ENCODE measurements at places on chromosomes 3 and 15.

DNA sequence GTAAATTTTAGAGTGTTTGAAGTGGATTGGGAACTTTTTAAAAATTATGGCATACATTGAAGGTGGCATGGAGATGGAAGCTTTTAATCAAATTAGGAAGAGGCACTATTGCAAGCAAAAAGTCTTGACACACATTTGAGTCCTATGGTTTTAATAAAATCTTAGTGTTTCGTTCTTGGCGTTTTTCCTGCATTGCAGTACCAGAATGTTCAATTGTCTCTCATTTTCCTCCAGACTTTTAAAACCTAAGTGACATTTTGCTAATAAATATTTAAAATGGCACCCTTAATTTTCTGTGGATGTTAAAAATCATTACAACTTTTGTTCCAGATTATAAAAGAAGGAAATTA, 2.2 kb downstream of the TGFBR2 start:
- no peaks in the 10 kb centered on the region for H3K36me3 ChIP-seq
- peak overlapping the region; percentile 52 for H3K4me3 ChIP-seq
- H3K4me1 ChIP-seq, result peaks cover 32% of the 10 kb centered on the region
- no peak for DNase-seq
- H3K27ac ChIP-seq, result peak overlapping the region; percentile 96

GRCh38 chr3:152505926-152506325, 237.2 kb downstream of the MBNL1 start:
- no peak overlapping the region for H3K4me3 ChIP-seq
- DNase-seq, result no peak
- H3K36me3 ChIP-seq, result no peaks in the 10 kb centered on the region
- H3K4me1 ChIP-seq, result no peaks in the 10 kb centered on the region
- no peaks in the 10 kb centered on the region for H3K27me3 ChIP-seq
- H3K27ac ChIP-seq, result no peak overlapping the region

GRCh38 chr3:73378207-73378606, 246.5 kb downstream of the PDZRN3 start:
- H3K27ac ChIP-seq, result no peak overlapping the region
- H3K27me3 ChIP-seq, result no peaks in the 10 kb centered on the region
- DNase-seq, result no peak
- H3K4me3 ChIP-seq, result no peak overlapping the region
- H3K4me1 ChIP-seq, result no peaks in the 10 kb centered on the region

DNA sequence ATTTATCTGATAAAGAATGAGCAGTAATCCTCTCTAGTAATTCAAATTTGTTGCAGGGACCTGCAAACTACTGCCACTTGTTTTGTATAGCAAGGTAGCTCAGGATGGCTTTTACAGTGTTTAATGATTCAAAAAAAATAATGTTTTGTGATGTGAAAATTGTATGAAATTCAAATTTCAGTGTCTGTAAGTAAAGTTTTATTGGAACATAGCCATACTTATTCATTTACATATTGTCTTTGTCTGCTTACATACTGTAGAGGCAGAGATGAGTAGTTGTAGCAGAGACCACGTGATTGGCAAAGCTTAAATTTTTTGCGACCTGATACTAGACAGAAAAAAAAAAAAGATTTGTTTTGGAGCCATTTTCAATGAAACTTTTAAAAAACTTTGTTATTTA, 6.5 kb upstream of the UTS2B start:
- DNase-seq, result no peak
- peaks cover 76% of the 10 kb centered on the region for H3K4me1 ChIP-seq

GRCh38 chr3:125319765-125320164, 55.4 kb downstream of the ZNF148 start:
- no peaks in the 10 kb centered on the region for H3K27me3 ChIP-seq
- H3K4me1 ChIP-seq, result no peaks in the 10 kb centered on the region
- H3K4me3 ChIP-seq, result no peak overlapping the region
- H3K27ac ChIP-seq, result no peak overlapping the region
- no peak for DNase-seq

DNA sequence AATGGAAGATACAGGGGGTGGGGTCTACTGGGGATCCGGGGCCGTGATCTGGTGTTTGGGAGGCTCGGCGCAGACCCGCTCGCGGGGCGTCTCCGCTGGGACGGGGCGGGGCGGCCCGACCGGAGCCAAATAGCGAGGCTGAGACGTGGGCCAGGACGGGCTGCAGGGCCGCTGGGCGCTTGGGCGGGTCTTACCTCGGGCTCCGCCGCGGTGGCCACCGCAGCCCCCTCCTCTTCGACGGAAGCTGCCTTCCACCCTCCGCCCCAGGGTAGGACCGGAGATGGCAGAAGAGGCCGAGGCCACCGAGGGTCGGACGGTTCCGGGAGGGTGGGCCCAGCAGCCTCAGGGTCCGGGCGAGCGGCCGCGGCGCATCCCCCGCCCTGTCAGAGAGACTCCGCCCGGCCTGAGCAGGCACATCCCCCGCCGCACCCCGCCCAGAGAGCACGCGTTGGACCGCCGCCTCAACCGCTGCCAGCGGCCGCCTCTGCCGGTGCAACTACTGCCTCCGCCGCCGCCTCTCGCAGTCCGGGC, 399 bp downstream of the MYO9A start:
- H3K36me3 ChIP-seq, result no peaks in the 10 kb centered on the region
- H3K27ac ChIP-seq, result peak overlapping the region; percentile 93
- DNase-seq, result no peak
- H3K27me3 ChIP-seq, result no peaks in the 10 kb centered on the region
- H3K4me1 ChIP-seq, result peaks cover 51% of the 10 kb centered on the region

DNA sequence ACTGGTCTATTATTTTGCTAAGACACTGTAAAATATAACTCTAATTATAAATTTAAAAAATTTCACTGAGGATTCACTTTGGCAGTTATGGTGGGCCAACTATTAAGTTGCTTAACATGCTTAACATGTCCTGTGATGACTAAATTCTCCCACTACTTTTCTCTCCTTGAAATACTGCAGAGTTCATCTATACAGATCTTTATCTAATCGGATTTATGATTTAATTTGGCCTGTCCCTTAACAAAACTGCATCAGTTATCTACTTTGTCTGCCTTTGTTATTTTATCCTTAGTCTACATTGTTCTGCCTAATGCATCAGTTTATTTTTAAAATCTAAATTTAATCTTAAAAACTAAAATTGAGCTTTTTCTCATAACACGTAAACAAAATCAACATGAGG, 26.4 kb downstream of the CD96 start:
- no peak overlapping the region for H3K4me3 ChIP-seq
- no peaks in the 10 kb centered on the region for H3K4me1 ChIP-seq
- H3K27me3 ChIP-seq, result no peaks in the 10 kb centered on the region
- H3K27ac ChIP-seq, result no peak overlapping the region

DNA sequence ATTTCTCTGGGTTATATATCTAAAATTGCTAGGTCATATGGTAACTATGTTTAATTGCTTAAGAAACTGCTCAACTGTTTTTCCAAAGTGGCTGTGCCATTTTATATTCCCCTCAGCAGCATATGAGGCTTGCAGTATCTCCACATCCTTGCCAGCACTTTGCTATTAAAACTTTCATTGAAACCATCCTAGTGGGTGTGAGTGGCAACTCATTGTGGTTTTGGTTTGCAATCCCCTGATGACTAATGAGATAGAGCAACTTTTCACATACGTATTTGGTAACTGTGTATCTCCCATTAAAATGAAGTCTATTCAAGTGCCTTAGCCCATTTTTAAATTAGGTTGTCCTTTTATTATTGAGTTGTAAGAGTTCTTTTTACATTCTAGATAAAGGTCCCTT, 17.3 kb downstream of the KPNA1 start:
- H3K27ac ChIP-seq, result no peak overlapping the region
- DNase-seq, result no peak
- peaks cover 11% of the 10 kb centered on the region for H3K4me1 ChIP-seq
- no peaks in the 10 kb centered on the region for H3K27me3 ChIP-seq

DNA sequence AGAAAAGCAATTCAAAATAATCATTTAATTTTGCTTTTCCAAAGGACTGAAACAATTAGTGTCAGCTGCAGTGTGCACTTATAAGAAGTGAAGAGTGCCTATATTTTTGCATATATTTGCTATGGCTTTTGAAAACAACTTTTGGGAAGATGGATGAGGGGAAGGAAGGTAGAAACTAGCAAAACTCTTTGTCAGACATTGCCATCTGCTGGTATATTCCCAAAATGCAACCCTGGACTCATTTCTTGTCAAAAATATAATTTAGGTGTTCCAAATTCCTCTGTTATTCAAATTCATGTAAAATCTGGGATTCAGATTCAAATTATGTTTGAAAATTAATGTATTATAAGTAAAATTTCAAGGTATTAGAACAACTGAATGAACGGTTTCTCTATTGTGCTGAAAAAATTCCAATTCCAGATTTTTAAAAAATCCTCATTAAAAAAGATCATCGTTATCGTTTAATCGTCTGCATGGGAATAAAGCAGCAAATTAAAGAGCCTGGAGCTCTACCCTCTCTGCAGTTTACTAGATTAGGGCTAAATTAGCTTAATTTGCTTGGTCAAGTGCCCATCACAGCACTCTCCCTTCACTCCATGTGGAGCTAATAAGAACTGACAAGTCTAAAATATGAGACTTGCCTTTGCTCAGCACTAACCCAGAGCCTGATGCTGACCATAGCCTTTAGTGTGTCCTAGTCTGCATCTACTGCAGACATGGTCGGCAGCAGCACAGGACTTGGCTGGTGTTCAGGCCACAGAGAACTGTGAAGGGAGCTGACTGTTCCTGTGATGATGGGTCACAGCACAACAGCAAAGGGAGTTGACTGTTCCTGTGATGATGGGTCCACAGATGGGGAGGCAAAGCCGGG, 67.9 kb upstream of the MITF start:
- no peak for DNase-seq
- no peak overlapping the region for H3K27ac ChIP-seq
- peaks cover 8% of the 10 kb centered on the region for H3K4me1 ChIP-seq
- H3K27me3 ChIP-seq, result no peaks in the 10 kb centered on the region

Data from vagina (tissue), 2 donors.